ENCODE measurements at places on chromosomes 4 and X.
A peak's percentile ranks its signal among the peaks of the same experiment; 100 is the strongest.

DNA sequence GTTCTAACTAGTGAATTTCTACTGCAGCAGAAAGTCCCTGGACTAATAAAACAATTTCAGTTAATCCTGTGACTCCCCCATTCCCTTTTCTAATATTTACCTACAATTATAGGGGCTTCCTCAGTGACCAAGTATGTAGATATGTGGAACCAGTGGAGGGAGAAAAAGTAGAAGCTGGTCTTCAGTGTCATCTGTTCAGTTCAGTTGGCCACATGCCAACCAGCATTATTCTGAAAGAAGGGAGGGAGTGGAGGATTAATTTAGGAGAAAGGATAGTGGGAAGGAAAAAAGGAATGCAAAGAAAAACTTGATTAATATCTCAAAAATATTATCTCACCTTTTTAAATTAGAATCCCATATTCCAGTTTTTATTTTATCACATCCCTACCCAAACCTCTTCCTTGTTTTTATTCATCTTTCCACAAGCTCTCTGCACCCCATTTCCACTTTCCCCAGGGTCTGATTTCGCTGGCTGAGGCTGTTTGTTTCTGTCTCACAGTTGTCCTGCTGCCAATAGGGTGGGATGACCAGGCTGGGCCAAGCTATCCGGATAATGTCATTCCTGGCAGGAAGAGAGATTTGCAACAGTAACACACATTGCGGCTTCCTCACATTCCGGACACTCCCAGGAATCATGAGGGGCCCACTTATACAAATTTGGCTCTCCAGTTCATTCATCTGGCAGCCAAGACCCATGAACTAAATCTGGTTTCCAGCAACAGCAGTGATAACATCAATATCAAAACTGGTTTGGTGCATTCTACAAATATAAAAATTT is 24.6 kb upstream of the ANTXR2 start:
- no peak for DNase-seq

DNA sequence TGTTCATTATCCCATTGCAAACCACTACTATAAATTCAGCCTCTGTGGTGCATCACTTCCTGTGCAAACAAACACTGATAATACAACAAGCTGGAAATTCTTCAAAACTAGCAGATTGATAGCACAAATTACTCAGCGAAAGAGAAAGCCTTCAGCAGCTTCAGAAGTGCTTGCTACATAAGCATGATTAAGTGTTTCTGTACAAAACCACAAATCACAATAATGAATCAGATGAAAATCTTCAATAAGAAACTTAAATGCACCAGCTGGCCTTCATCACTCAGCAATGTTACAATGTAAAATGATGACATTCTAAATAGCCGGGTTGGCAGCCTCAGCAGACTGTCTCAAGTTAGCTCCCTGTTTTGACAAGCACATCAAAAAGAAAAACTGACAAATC is 262.2 kb downstream of the SPOCK3 start:
- DNase-seq = no peak

GRCh38 chrX:22424122-22424915 is 151.6 kb downstream of the CBLL2 start:
- DNase-seq = no peak

DNA sequence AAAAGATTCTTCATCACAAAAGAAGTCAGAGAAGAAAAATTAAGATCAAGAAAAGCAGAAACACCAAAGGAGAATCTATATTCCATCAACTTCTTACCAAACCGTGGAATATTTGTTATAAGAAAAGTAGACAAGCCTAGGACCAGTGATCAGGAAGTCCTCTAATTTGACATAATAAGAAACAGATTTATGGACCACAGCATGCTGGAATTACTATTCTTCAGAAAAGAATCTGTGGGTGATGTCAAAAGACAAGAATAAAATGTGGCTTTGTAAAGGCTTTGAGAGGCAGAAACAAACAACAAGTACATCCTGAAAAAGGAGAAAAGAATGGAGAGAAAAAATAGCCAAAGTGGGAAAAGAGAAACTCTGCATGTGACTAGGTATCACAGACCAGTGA is 123.3 kb downstream of the SLC10A7 start:
- no peak for DNase-seq

DNA sequence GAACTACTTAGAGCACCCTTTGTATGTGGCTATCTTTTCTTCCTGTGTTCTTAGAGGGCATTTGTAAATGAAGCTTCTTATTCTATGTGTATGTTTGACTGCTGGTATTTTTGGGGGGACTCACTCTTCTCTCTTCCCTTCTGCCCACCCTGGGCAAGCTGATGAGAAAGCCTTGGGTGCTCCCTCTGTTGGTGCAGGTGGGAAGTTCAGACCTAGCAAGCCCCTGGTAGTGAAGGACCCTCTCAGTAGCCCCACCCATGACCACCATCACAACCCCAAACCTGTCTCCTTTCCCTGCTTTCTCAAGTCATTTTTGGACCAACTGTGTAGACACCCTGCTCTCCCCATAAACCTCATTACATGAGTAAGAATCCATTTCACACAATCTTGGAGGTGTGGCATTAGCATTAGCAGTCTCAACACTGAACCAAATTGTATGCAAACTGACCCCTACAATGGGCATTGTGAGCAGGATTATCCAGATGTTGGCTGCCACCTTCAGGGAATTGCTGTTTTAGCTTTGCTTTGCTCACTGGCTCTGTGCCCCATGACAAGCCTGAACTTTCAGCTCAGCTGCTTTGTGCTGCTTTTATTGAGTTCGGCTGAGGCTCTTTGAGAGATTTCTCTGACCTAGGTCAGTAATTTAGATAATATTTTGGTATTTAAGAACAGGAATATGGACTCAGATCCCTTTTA is 27.9 kb downstream of the TRIM61 start:
- no peak for DNase-seq

DNA sequence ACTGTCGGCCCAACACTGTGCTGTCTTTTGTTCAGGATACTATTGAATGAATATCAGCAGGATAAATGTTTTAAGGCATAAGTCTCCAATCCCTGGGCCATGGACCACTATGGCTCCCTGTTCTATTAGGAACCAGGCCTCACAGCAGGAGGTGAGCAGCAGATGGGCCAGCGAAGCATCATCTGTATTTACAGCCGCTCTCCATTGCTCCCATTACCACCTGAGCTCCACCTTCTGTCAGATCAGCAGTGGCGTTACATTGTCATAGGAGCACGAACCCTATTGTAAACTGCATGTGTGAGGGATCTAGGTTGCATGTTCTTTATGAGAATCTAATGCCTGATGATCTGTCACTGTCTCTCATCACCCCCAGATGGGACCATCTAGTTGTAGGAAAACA is 3.7 kb upstream of the APLN start:
- no peak for DNase-seq

DNA sequence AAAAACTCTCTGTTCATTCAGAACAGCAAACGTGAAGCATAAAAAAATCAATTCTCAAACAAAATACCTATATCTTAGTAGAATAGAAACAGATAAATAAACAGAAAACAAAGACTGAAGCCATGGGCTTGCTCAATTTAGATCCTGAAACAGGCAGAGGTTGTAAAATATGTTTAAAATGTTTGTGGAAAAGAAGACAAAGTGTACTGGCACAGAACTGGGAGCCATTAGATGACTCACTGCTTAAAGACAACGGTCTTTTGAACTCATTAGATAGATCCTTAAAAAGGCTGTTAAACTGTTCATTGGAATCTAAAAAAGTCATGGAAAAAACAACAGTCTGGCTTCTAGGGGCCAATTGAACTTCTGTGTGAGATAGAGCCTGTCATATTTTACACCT is 247.0 kb upstream of the NDST4 start:
- DNase-seq = peak; percentile 39

GRCh38 chr4:89469516-89469915 is 161.9 kb upstream of the GPRIN3 start:
- no peak for DNase-seq

- no peak for DNase-seq
These were observed 119.0 kb downstream of the CFAP299 start for GRCh38 chr4:80454556-80454955.

DNA sequence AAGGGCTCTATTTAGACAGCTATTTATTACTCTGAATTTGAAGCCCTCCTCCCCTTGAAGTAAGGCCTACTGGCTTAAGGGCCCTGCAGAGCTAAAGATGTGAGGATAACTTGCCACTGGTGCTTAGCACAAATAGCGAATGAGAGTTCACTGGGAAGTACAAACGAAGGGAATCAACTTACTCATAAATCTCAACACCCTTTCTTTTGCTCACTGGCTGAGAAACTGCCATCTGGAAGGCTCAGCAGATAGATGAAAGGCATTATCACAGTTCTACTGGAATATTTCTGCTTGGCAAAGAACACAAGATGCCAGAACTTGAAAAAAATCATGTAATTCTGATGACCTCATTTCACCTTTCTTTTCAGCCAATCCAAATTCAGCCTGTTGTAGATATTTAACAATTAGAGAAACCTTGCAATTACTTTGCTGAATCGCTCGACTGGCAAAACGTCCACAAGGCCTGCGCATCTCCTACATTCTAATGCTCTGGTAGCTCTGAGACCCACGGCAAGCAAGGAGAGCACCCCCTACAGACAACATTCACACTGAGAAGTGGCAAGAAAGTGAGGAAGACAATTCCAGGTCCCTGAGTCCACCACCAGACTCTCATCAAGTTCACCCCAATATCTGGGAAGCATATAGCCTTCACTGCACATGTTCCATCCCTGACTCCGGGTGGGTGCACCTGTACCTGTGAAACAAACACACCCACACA is 27.5 kb downstream of the TSPAN5 start:
- DNase-seq = no peak

- peak; percentile 82 for DNase-seq
These were observed 24.2 kb upstream of the RASL11B start for GRCh38 chr4:52837716-52838558.

DNA sequence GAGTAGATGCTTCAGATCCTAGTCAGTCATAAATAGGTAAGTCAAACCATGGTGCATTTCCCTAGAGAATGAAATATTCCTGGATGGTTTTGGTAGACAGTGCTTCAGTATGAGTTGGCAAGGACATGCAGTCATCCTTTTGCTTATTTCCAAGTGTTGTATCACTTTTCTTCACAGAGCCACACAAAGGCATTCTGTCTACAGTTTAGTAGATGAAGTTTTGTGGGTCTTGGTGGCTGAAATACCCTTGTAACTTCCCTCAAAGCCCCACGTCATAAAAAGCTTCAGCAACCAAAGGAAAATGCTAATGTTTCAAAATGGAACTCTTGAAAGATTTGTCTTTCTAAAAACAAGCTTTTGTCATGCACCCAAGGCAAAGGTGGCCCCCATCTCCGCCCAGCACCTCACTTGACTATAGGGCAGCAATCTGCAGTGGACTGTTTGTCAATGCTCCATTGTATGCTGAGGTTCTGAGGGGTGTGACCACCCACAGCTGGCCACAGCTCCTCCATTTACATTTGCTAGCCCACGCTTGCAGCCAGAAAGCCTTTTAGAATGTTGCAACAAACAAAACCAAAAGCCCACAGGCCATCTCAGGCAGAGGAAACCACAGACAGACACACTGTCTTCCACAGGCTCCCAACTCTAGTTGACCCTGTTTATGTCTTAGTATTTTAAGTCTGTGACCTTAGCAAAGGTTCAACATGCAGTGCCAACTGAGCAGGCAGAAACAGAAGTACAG is 87.1 kb upstream of the FAM9C start:
- DNase-seq = peak; percentile 64

DNA sequence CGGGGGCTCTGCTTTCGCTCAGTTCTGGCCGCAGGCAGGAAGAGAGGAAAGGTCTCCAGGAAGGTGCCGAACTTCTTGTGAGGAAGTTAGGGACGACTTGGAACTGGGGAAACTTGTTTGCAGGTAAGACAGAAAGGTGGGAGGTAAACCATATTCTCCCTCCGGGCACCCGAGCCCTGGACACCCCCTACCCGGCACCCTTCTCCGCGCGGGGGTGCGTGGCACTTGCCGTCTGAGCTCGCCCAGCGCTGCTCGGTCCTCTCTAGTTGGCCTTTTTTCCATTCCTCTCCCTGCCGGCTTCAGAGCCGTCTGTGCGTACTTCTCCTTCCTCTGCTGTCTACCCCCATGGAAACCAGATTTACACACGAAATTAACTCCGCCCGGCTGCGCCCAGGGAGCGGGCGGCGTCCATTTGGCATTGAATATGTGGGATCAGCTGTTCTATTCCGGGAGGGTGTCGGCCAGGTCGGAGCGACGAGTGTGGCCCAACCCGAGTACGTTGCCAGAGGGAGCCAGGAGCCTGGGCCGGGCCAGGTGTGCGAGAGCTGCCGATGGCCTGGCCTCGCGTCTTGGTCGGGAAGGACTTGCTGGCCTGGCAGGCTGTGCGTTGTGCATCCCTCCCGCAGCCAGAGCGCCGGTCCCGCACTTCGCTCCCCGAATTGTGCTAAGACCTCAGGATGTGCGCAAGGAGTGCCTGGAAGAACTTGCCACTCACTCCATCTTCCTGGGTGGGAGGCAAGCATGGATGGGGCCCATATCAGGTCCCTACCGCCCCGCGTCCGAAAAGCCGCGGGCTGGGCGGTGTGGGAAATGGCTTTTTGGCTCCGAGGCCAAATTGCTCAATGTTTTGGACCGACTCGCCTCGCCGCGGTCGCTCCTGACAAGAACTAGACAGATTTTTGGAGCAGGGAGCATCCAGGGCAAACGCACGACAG is 1.7 kb downstream of the PDGFRA start:
- DNase-seq = no peak

GRCh38 chr4:128461291-128462102 is 173.9 kb upstream of the PGRMC2 start:
- no peak for DNase-seq

DNA sequence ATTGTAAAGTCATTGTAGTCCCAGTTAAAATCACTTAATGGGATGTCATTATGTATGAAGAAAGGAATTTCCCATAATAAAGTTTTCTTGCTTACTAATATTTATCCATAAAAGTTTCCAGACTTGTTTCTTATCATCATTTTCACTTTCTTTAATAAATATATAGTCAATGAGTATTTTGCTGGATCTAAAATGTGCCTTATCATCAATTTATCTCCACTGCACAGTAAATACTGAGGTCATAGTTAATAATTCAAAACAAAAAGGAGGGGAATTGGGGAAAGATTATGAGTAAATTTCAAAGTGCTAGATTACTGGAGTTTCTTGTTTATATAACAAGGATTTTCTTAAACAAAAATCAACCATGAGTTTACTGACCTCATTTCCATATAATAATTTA is 279.5 kb upstream of the DKK2 start:
- DNase-seq = no peak

DNA sequence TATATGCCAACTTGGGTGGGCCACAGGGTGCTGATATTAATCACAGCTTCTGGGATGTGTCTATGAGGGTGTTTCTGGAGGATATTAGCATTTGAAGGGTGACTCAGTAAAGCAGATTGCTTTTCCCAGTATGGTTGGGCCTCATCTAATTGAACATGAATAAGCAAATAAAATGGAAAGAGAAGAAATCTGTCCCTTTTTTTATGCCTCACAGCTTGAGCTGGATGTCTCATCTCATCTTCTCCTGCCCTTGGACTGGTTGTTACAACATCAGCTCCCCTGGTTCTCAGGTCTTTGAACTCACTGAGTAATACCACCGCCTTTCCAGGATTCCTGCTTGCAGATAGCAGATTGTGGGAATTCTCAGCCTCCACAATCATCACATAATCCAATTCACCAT is 1149.2 kb downstream of the PCDH18 start:
- DNase-seq = no peak

- DNase-seq = peak; percentile 56
These were observed 6.3 kb upstream of the TRPC5OS start for GRCh38 chrX:111869639-111870034.
